ENCODE measurements at places on chromosomes 3 and 15.

GRCh38 chr15:40466426-40467260 lies 4.1 kb upstream of the CHST14 start:
- DNase-seq = no peak

DNA sequence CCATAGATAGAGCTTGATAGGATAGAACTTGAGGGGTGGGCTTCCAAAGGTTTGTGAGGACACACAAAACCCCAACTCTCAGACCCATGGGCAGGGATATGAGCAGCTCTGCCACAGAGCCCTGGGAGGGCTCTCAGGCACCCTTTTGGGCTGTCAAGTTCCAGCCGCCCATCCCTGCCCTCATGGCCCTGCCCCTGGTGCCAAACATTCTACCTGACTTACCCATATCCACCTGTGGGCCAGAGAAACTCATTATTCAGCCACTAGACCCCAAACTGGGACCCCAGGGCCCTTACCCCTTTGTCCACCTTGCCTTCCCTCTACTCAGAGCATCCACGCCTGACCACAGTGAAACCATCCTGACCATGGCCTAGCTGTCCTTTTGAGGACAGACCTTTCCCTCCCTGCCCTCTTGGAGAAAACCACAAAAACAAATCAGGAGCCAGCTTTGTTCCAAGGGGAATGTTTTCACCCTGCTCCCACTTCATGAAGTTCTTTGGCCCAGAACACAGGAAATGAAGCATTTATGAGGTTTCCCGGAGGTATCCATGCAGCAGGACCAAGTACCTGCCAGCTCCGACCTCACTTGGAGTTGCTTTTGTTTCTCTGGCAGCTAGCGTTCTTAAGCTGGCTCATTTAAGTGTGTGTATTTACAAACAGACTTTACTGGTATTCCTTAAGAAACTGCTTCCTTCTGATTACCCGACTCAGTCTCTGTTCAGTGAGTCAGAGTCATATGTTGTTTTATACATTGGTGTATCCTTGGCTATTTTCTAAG lies 34.2 kb upstream of the GALNT15 start:
- DNase-seq = no peak

GRCh38 chr3:128835096-128835495 lies 44.3 kb upstream of the ACAD9 start:
- no peak for DNase-seq

DNA sequence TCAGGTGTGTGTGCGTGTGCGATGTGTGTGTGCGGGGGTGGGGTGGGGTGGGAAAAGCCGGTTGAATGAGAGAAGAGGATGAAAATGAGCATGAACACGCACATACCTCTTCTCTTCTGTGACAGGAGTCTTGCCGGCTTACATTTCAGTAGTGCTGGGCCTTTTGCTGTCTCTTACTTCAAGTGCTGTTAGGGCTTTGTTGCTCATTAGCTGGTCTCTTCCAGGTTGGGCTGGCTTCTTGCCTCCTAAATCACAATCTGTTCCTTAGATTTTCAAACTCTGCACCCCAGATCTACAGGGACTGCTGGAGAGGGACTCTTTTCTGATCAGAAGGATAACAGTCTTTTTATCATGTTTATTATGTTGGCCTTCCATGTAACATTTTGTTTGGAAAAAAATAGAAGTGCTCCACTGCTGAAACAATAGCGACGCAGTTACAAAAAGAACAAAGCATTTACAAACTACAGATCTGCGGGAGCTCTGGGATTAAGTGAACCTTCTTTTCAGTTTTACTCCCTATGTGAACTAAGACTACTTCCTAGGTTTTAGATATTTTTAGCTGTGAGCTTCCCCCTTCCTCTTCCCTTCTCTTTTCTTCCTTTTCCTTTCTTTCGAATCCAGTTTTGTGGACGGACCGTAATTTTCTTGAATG lies 48.5 kb downstream of the USP13 start:
- DNase-seq = no peak

DNA sequence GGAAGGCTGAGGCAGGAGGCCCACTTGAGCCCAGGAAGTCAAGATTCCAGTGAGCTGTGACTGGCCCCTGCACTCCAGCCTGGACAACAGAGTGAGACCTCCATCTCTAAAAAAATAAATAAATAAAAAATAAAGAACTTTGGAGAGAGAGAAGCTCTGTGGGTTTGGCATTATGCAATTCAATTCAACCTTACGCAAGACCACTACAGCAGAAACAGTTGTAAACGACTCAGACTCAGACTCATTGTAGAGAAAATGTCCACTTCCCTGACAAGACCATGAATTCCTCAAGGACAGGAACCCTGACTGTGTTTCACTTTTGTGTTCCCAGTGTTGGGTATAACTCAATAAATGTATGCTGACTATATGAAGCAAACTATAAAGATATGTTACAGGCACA lies 90.3 kb upstream of the C3orf80 start:
- no peak for DNase-seq

- no peak for DNase-seq
Observed at GRCh38 chr3:24401811-24402185, 92.9 kb downstream of the THRB start.
